ENCODE measurements at places on chromosomes 16 and 17. TPM values are rescaled to one million over a fixed set of nuclear protein-coding genes. Genes with fewer than 3 reads are reported as not detected.
A peak's percentile ranks its signal among the peaks of the same experiment; 100 is the strongest.

The ACACA gene
- 15.4 TPM for total RNA-seq

DNA sequence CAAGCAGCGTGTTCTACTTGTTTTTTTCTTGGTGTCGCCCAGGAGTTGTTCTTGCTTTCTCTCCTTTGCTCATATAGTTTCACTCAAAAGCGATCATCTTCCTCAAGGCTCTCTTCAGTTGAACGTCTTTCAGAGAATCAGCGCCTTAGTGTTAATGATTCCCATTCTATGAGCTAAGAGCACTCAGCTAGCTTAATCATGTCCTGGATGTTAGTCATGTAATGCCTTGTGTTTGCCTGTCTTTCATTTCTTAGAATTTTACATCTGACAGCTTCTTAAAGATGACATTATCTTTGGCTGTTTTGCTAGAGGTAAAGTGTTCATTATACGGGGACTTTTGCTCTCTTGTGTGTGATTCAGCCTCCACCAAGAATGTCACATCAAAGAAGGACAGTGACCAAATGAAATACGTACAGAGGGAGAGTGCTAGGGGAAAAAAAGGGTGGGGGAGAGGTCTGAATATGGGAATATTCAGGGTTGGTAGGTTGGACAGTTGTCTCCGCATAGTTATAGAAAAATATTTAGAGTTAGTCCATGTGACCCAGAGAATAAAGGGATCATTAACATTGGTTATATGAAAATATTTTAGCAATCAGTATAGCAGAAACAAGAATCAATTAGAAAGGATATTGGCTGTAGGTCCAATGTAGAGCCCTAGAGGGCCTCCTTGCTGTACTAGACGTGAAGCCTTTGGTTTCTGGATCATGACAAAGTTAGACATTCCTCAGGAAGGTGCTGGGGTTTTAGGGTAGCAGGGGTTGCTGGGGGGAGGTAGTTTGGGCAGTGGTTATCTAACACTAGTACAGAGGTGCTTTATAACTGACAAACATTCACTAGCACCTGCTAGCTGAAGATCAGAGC, 31.9 kb upstream of the ANKFN1 start:
- no peak for DNase-seq

DNA sequence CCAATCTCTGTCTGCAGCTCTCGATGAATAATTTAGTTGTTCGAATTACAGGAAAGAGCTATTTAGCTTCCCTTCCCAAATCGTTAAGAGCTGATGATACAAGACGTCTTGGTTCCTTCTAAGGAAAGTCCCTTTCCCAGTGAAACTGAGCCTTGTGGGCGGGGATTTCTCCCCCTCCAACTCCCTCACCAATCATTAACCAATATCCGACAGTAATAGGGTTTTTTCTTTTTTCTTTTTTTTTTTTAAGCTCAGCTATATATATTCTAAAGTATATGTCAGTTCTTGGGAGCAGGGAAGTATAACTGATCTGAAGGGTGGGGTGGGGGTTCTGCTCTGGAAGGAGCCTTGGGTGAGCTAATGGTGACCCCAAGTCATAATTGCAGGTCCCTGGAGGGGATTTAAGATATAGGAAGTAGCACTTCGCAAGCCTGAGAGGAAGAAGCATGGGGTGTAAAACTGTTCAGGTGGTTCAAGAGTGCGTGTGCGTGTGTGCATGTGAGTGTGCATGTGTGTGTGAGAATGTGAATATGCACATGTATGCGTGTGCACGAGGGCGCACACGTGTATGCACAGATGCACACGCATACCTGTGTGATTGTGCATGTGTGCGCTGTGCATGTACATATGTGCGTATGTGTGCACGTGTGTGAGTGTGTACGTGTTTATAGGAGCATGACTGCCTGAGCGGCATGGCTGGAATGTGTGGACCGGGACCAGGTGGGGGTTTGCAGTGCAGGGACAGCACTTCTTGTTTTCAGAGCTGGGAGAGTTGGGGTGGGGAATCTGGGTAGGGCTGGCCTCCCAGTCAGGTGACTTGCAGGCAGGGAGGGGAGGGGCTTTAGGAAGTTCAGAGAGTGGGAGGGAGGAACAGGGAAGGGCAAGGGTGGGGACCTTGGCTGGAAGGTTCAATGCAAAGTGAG, 42.7 kb downstream of the SOCS3 start:
- DNase-seq: peak; percentile 43

GRCh38 chr16:47970291-47970931, 185.4 kb downstream of the ABCC12 start:
- DNase-seq: no peak

- DNase-seq: no peak
These were observed 10.5 kb downstream of the MXRA7 start for GRCh38 chr17:76700270-76700616.

Data from Right ventricle myocardium superior (tissue), 1 donor.